Thoracic aorta endothelial cell (primary cell): ENCODE measurements at places on chromosomes 2 and 18. TPM values are rescaled to one million over a fixed set of nuclear protein-coding genes. Genes with fewer than 3 reads are reported as not detected.

GALNT13 gene
- total RNA-seq: 0.27 and 4.2 TPM in 2 replicates

EXOC6B gene
- 38.2 and 54.7 TPM in 2 replicates for total RNA-seq

STARD6 gene
- not detected in 2 replicates for total RNA-seq

GEN1 gene
- 33.2 and 43.4 TPM in 2 replicates for total RNA-seq

CRYBA2 gene
- total RNA-seq: not detected in 2 replicates

GPR17 gene
- total RNA-seq: not detected in 2 replicates

GBX2 gene
- 4.2 and 11.6 TPM in 2 replicates for total RNA-seq

AKAIN1 gene
- total RNA-seq: not detected in 2 replicates

GFPT1 gene
- 44.2 and 51.6 TPM in 2 replicates for total RNA-seq

CRYGC gene
- total RNA-seq: not detected in 2 replicates

KCNS3 gene
- 0.53 and 3.0 TPM in 2 replicates for total RNA-seq

CACNB4 gene
- total RNA-seq: 0.72 and 1.2 TPM in 2 replicates

CABYR gene
- total RNA-seq: 4.1 and 5.5 TPM in 2 replicates

REG3A gene
- total RNA-seq: not detected in 2 replicates

ZNF532 gene
- 58.6 and 69.6 TPM in 2 replicates for total RNA-seq

CYTIP gene
- total RNA-seq: 0.13 TPM in 1 of 2 replicates, not detected in the other

ICOS gene
- not detected in 2 replicates for total RNA-seq

KIF1A gene
- not detected in 2 replicates for total RNA-seq

PPP4R3B gene
- 89.0 and 91.9 TPM in 2 replicates for total RNA-seq

UGGT1 gene
- 120 and 124 TPM in 2 replicates for total RNA-seq

NTSR2 gene
- total RNA-seq: not detected in 2 replicates

FIGN gene
- total RNA-seq: 4.0 and 6.5 TPM in 2 replicates

INO80D gene
- 17.2 and 17.7 TPM in 2 replicates for total RNA-seq

SCYGR4 gene
- total RNA-seq: not detected in 2 replicates

FAM237A gene
- not detected in 2 replicates for total RNA-seq

TFPI gene
- 498 and 703 TPM in 2 replicates for total RNA-seq

HTR2B gene
- 0.07 and 1.9 TPM in 2 replicates for total RNA-seq

APLF gene
- 3.6 and 4.5 TPM in 2 replicates for total RNA-seq

SKOR2 gene
- not detected in 2 replicates for total RNA-seq

BCL2 gene
- 2.5 and 2.6 TPM in 2 replicates for total RNA-seq

SLC5A7 gene
- not detected in 2 replicates for total RNA-seq

APCDD1 gene
- total RNA-seq: 0.36 and 0.53 TPM in 2 replicates

CAPG gene
- 26.0 and 36.8 TPM in 2 replicates for total RNA-seq

RNF152 gene
- total RNA-seq: 35.0 and 43.4 TPM in 2 replicates

KCNF1 gene
- 0.27 and 0.36 TPM in 2 replicates for total RNA-seq

ST6GAL2 gene
- total RNA-seq: not detected in 2 replicates

NCKAP5 gene
- total RNA-seq: 0.50 and 1.5 TPM in 2 replicates

ERMN gene
- total RNA-seq: not detected in 2 replicates

GPR155 gene
- 2.3 and 2.7 TPM in 2 replicates for total RNA-seq

C2orf72 gene
- under 0.01 TPM in 1 of 2 replicates, not detected in the other for total RNA-seq

ACMSD gene
- total RNA-seq: not detected in 2 replicates

SS18 gene
- total RNA-seq: 92.8 and 98.8 TPM in 2 replicates

GALNT3 gene
- 0.13 and 0.36 TPM in 2 replicates for total RNA-seq

PTPN4 gene
- 26.6 and 41.1 TPM in 2 replicates for total RNA-seq

SH3BP4 gene
- 85.7 and 105 TPM in 2 replicates for total RNA-seq

FTCDNL1 gene
- 1.2 and 1.7 TPM in 2 replicates for total RNA-seq

HOXD1 gene
- total RNA-seq: 15.3 TPM in 1 of 2 replicates, not detected in the other

SP5 gene
- not detected in 2 replicates for total RNA-seq

TUBA3E gene
- not detected in 2 replicates for total RNA-seq

CAPN10 gene
- total RNA-seq: 27.0 and 28.2 TPM in 2 replicates

UGT1A1 gene
- not detected in 2 replicates for total RNA-seq

MYO5B gene
- total RNA-seq: 0.27 and 0.36 TPM in 2 replicates

LONRF2 gene
- total RNA-seq: under 0.01 TPM in 1 of 2 replicates, not detected in the other
